ENCODE measurements at places on chromosomes 2 and 18.

DNA sequence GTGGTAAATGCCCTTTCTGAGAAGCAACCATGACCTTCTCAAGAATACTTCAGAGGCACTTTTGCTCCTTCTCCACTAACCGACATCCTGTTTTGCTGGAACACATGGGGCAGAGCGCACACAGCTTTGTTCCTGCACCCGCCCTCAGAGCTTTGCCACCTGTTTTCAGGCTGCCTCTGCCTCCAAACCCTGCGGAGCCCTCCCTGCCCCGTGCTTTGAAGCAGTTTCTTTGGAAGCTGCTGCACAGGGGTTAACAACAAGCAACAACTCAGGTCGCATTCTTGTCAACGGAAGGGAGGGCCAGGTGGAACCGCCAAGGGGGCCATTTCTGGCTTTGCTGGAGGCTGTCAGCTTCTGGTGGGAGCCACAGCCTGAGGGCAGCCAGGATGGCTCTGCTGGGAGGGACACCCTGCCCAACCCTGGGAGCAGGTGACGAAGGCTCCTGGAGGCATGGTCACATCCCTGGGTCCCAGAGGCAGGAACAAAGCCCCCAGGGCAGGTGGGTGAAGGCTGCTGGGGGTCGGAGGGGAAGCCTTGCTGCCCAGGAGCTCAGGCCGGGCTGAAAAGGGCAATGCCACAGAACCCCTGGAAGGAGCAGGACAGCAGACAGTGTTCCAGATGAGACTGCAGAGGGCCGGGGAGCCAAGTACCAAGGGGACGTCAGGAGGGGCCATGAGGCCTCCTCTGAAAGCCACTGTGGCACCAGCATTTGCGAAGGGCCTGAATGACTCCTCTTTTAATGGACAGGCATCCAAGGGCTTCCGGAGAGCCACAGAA lies 46.8 kb downstream of the MRPS5 start:
- no peak for DNase-seq

GRCh38 chr2:210477496-210477895 lies 937 bp upstream of the LANCL1 start:
- peak; percentile 57 for DNase-seq

- no peak for DNase-seq
Observed at GRCh38 chr2:43133708-43134570, 92.5 kb downstream of the ZFP36L2 start.

GRCh38 chr18:8450013-8450412 lies 159.2 kb upstream of the RAB12 start:
- DNase-seq, result peak; percentile 28
